ENCODE measurements at places on chromosomes 4 and X.

DNA sequence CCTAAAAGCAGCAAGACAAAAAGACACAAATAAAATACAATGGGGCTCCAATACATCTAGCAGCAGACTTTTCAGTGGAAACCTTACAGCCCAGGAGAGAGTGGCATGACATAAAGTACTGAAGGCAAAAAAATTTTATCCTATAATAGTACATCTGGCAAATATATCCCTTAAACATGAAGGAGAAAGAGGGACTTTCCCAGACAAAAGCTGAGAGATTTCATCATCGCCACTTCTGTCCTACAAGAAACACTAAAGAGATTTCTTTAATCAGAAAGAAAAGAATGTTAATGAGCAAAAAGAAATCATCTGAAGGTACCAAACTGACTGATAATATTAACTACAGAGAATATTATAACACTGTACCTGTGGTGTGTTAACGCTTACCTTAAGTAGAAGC is 86.4 kb downstream of the ANKRD17 start:
- H3K4me3 ChIP-seq, result no peak overlapping the region
- H3K27ac ChIP-seq, result no peak overlapping the region
- H3K36me3 ChIP-seq, result peaks cover 70% of the 10 kb centered on the region
- no peaks in the 10 kb centered on the region for H3K27me3 ChIP-seq
- no peak for DNase-seq

DNA sequence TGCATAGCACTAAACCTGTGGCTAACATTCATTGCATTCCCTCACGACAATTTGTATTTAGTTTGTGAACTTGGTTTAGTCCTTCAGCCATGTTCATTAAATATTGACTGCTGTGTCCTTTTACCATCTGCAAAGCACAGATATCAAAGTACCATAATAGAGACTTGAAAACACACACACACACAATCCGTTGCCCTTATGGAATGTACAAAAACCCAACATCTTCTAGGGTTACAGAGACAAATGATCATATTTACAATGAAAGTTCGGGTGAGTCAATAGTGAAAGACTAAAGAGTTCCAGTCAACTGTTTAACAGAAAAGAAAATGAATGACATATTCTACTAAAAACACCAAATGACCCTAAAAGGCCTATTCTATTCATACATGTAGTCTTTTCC is 50.8 kb upstream of the TXK start:
- H3K36me3 ChIP-seq, result no peaks in the 10 kb centered on the region
- H3K27ac ChIP-seq, result no peak overlapping the region
- no peaks in the 10 kb centered on the region for H3K27me3 ChIP-seq
- H3K4me3 ChIP-seq, result no peak overlapping the region

DNA sequence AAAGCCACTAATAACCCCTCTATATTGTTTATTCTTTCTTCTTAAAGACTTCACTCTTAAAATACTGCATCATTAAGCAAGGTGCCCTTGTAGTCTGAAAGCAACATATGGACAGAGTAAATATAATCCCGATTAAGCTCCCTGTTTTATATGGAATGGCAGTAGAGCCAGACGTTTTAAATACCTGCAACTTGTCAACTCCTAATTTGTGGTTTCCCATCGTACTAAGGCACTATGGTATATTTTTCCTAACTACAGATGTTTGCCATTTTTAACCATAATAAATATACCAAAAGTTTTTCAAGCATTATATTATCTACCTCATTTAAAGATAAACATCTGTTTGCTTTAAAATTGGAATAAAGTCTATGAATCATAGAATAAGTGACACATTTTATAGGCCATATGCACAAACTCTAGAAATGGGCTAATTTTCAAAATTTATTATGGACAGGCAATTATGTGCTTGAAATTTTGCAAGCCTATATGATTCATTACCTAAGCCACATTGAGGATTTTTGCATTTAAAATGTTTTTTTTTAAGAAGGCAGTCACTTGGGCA is 194.6 kb downstream of the FRMPD4 start:
- no peak overlapping the region for H3K4me3 ChIP-seq
- no peak overlapping the region for H3K27ac ChIP-seq
- H3K36me3 ChIP-seq, result no peaks in the 10 kb centered on the region
- H3K27me3 ChIP-seq, result no peaks in the 10 kb centered on the region

DNA sequence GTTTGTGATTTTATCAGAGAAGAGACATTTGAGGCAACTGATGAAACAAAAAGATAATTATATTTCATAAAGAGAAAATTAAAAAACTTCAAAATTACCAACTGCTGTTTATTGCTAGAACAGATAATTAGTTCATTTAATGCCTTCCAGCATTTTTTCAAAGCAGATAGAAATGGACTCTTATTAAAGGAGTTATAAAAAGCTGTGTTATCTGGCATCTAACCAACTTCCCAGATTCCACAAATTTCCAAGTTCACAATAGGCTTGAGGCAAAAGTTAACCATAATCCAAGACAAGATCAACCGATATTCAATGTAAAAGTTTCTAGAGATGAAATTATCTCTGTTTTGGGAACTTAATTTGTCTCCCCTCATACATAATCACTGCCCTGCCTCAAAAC is 152.4 kb downstream of the TSPAN5 start:
- H3K27ac ChIP-seq, result no peak overlapping the region
- peaks cover 24% of the 10 kb centered on the region for H3K4me1 ChIP-seq
- H3K36me3 ChIP-seq, result no peaks in the 10 kb centered on the region
- no peaks in the 10 kb centered on the region for H3K27me3 ChIP-seq
- DNase-seq, result no peak
- H3K4me3 ChIP-seq, result no peak overlapping the region

DNA sequence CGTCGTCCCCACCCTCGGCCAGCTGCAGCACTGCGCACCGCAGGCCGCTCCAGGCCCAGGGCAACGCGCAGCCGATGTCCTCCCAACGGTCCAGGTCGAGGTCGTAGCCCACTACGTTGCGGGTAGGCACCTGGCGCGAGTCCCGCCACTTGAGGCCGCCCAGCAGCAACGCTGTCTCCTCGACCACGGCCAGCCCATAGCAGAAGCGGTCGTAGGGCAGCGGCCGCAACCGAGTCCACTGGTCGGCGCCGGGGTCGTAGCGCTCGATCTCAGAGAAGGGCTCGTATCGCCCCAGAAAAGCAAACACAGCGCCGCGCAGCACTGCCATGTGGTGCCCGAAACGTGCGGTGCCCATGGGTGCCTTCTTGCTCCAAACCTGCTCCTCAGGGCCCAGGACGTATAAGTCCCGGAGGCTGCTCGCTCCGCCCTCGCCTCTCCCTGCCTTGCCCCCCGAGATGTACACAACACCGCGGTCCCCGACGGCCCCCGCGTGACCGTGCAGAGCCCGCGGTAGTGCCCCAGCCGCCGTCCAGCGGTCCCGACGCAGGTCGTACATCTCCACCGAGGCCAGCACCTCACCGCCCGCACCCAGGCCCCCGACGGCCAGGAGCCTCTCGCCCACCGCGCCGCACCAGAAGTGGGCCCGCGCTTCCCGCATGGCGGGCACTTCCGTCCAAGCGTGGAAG is 2.1 kb downstream of the KLHL34 start:
- H3K36me3 ChIP-seq, result no peaks in the 10 kb centered on the region
- no peak for DNase-seq
- H3K4me3 ChIP-seq, result no peak overlapping the region
- H3K27ac ChIP-seq, result no peak overlapping the region
